ENCODE measurements at places on chromosomes 2 and 18.

- no peak for DNase-seq
These were observed 443.7 kb downstream of the TNS1 start for GRCh38 chr2:217559084-217559483.

DNA sequence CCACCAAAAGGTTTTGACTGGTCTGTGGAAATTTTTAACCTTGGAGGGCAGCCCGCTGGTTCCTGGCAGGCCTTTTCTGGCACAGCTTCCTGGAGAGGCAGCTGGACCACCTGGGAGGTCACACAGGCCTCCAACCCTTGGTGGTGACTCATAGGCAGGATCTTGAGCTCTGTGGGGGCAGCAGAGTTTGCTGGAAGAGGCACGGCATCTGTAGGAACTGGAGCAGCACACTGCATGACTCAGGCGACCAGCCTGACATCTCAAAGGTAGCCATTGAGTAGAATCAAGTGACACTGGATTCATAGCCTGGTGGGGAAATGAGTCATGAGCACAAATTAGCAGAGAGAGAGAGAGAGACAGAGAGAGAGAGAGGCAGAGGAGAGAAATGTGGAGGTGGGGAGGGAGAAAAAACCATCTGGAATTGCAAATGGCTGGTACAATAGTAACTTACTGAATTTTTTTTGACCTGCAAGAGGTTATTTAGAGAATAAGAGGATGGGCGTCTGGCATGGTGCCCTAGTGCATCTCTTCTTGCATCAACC lies 57.4 kb downstream of the TRPM8 start:
- DNase-seq, result peak; percentile 47

GRCh38 chr2:116513991-116514390 lies 1300.5 kb upstream of the DDX18 start:
- DNase-seq, result no peak

DNA sequence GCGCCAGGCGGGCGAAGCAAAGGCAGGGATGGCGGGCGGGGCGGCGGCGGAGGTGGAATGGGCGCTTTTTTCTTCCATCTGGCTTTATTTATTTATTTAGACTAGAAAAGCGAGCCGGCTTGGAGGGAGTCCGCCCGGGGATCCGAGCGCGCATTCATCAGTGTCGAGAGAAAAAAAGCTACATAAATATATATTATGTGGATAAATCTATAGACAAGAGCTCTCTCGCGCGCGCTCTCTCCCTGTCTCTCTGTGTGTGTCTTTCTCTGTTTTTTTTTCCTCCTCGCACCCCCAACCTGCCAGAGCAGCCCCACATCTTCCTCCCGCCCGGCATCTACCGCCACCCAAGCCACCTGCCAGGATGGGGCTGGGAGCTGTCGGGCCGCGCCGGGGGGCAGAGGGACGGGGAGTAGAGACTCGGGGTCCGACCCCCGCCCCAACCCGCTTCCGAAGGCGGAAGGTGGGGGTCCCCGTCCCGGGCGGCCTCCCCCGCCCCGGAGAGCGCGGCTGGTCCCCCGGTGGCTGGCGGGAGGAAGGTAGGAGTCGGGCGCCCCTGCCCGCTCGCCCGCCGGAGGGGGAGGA lies 972 bp upstream of the CELF4 start:
- DNase-seq, result no peak

DNA sequence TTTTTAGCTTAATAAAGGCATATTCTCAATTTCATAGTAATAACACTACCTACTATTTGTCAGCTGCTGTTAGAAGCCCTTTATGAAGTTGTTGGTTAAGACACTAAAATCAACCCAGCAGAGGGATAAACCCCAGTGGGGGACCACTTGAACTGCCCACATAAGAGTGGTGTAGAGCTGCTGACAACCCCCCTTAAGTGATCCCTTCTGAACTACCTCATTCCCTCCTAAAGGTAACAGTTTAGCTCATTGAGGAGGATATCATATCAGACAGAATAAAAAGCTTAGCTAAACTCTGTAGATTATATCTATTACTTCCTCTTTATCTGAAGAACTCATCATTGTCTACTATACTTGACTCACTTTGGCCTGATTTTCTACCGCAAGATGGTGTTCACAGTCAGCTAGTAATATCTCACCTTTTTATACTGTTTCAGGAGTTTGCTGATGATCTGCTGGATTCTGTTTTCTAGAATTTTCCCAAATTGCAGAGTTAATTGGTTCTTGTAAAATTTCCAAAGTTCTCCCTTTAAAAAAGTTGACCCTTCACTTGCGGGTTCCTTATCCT lies 16.2 kb downstream of the GALM start:
- DNase-seq, result no peak

GRCh38 chr2:84482603-84483002 lies 23.5 kb upstream of the SUCLG1 start:
- DNase-seq, result no peak

GRCh38 chr2:122988395-122989221 lies 1036.5 kb upstream of the CNTNAP5 start:
- DNase-seq, result no peak

All from Ammon's horn (tissue), 1 donor.